ENCODE measurements at places on chromosomes 3 and 15.

DNA sequence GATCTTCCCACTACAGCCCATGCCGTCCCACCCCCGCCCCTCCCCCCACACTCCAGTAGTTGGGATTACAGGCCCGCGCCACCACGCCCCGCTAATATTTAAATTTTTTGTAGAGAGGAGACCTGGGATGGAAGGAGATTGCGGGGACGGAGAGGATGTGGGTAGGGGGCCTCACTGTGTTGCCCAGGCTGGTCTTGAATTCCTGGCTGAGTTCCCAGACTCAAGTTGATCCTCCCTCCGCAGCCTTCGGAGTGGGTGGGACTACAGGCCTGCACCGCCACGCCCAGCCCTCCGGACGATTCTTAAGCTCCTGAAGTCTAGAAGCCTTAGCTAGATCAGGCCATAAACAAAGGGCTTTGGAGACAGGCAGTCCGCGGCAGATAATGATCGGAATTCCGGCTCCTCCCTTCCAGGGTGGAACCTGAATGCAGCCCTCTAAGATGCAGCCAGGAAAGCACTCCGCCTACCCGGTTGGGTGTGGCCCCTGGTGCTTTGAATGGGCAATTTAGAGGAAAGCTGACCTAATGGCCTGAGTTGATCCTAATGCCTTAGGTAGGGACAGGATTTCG is at the start of gene DPPA2:
Gene DPPA2, minus strand, starts transcription at position 356 of the 569 bp plus-strand sequence. CDS start 1,975 bp downstream, outside the sequence.
- DNase-seq: no peak

GRCh38 chr15:74841891-74842373 is 1.0 kb downstream of the ULK3 start:
- no peak for DNase-seq

- DNase-seq: no peak
Observed at GRCh38 chr3:195043607-195044339, 227.2 kb downstream of the XXYLT1 start.

DNA sequence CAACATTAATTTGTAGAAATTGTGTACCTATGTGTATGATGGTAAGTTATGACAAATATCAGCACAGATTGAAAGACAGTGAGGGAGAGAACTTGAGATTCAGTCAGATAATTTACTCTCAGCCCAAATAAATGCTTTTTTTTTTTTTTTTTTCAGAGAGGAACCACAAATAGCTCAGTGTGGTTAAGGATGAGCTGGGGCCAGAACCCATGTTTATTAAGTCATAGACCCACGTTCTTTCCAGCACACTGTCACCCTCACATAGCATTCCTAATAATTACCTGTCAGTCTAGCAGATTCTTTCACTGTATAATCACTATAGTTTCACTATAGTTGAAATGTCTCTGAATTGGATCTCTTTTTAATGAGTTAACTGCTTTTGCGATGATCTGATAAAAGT is 246.1 kb downstream of the ZIC1 start:
- no peak for DNase-seq

DNA sequence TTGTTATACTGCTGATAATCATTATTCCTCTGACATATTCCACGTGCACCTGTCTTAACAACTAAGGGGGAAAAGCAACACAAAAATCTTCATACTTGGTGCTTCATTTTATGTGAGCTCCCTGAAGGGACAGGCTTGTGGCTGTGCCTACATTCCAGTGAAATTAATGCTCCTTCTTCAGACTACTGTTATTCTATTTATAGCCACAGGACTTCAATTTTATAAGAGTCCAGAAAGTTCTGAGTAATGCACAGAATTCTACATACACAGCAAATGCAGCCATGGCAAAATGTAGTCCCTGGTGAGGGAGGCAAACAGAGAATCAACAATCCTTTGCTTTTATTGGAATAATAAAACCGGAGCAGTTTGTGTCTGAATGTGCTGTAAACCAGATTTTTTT is 417.1 kb downstream of the RBMS3 start:
- DNase-seq: no peak

GRCh38 chr3:99678023-99678422 is 39.6 kb downstream of the COL8A1 start:
- DNase-seq: no peak

- no peak for DNase-seq
Observed at GRCh38 chr3:16548721-16549120, 35.2 kb upstream of the RFTN1 start.

GRCh38 chr15:65638681-65639089 is 16.9 kb downstream of the SLC24A1 start:
- DNase-seq: peak; percentile 37

- no peak for DNase-seq
Observed at GRCh38 chr3:190131329-190131728, 10.6 kb upstream of the P3H2 start.

GRCh38 chr3:89252860-89253259 is 145.4 kb downstream of the EPHA3 start:
- DNase-seq: peak; percentile 51

DNA sequence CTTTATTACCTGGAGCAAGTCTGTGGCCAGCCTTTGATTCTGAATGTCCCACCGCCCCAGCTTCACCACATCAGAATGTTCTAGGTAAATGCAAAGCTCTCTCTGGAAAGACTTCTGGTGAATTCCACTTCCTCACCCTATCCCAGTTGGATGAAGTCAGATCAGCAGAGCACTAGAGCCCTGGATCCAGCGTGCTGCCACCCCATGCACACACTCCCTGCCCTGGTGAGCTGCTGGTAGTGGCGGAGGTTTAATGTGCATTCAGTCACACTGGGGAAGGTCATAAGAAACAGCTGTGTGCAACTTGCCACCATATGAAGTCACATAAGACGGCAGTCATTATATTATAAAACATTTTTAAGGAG is 16.3 kb upstream of the SLC41A3 start:
- DNase-seq: no peak

DNA sequence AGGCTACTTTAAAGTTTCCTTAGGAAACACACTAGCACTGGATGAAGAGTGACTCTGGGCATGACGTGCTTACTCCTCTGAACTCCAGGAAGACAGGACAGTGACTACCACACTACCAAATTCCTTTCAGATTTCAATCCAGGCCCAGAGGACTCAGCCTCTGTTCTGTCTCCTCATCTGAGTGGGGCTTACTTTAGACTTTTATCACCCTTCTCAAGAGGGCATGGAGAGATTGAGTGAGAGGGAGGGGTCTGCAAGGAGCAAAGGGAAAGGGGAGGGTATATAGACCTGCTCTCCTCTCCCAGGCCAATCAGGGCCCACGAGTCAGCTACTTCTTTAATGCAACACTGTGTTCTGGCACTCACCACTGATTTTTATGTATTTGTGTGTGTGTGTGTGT is 29.4 kb upstream of the RSL24D1 start:
- no peak for DNase-seq

DNA sequence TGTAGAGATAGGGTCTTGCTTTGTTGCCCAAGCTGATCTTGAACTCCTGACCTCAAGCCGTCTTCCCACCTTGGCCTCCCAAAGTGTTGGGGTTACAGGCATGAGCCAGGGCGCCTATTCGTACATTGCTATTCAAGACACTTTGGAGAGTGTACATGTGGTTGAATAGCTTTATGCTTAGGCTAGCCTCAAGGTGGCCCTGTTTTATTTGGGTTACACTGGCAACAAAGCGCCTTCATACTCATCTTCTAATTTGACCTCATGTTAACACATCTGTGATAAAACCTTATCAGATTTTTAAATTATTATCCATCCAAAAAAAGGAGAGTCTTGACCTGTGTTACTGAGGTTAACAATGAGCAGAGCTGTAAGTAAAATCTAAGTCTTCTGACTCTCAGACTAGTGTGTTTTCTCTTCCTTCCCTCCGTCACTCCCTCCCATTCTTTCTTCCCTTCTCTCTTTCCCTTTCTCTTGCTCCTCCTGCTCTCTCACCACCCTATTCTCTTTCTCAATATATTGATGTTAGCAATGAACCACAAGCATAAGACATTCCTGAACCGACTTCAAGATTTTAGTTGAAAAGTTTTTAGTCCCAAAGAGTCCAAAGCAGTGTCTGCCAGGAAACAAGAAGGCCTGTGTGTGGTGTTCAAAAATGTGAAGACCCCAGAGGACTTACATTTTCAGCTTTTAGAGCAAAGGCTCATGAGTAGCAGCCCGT is 603.7 kb upstream of the CFAP20DC start:
- DNase-seq: no peak

- no peak for DNase-seq
Observed at GRCh38 chr15:25568751-25569150, 129.9 kb upstream of the UBE3A start.

DNA sequence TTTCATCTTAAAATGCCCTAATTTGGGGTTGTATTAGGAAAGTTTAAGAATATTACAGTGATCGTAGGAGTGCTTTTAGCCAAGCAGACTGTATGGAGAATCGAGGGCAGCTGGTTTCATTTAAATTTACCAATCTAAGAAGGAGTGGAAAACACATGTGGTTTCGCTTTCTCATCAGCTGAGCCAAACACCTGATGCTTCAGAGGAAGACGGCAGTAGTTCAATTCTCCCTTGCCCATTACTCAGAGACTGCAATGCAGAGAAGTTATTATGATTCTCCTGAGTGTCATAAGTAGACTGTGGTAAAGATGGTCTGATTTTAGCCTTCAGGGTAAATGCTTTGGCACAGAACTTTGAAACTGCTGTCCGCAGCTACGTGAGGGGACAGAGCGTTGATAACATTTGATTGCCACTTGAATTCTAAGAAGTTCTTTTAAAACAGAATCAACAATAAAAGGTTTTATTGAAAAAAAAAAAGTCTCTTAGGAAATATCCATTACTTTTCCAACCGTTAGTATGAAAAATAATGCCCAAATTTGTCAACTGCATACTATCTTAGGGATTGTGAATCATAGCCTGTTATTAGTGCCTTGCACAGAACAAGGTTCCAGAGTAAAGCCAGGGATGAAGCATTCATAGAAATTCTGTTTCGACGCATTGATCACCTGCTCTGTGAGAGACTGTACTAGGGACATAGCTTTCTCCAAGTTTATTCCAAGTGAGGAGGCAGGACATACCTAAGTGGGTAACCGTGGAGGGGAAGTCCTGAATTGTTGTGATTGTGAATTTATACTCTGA is 25.6 kb downstream of the LYSMD4 start:
- no peak for DNase-seq

GRCh38 chr15:65194826-65195547 is 9.8 kb upstream of the CLPX start:
- no peak for DNase-seq

DNA sequence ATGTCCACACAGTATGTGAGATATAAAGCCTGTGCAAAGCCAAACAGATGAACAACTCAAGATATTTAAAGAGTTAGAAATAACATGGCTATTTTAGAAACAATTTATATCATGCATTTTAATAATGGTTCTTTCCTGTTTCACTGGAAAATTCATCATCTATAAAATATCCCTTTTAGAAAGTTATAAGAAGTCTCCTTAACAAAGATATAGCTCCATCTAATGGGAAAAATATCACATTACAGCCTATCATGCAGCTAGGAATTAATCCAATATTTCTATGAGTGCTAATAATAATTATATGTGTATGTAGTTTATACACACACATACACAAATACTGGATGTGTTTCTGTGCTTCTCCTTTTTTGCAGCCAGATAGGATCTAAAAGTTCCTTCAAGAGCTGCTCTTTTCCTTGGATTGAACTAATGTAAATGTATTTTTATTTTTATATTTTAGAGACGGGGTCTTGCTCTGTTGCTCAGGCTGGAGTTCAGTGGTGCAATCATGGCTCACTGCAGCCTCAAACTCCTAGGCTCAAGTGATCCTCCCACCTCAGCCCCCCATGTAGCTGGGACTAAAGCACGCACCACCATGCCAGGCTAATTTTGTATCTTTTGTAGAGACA is 21.6 kb downstream of the RPL22L1 start:
- no peak for DNase-seq

GRCh38 chr3:190848870-190849269 is 13.6 kb downstream of the GMNC start:
- no peak for DNase-seq

GRCh38 chr3:86960550-86960949 is 30.4 kb downstream of the VGLL3 start:
- no peak for DNase-seq

DNA sequence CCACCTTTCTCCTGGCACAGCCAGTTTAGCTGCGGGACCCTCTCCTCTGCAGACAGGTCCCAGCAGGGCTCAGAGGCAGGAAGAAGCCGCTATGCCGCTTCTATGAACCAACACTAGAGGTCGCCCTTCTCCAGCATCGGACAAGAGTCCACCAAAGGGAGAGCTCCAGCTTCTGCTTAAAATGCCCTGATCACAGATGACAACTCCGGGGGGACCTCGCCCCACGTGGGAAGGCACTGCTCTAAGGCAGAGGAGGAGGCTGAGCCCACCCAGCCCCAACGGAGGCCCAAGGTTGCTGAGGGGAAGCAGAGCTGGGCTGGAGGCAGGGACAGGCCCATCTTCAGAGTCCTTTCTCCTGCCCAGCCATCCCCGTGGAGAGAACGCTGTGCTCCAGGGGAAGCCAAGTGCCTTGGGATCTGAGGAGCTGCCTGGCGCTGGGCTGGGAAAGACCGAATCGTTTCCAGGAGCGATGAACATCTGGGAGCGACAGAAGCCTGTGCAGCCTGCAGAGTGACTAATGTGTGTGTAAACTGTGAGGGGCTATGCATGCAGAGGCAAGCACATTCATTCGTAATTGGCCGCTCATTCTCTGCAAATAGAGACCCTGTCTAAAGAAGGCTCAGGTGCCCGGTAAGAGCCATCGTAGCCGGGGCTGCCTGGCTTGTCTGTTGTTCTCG is 43.5 kb upstream of the BDH1 start:
- DNase-seq: no peak

DNA sequence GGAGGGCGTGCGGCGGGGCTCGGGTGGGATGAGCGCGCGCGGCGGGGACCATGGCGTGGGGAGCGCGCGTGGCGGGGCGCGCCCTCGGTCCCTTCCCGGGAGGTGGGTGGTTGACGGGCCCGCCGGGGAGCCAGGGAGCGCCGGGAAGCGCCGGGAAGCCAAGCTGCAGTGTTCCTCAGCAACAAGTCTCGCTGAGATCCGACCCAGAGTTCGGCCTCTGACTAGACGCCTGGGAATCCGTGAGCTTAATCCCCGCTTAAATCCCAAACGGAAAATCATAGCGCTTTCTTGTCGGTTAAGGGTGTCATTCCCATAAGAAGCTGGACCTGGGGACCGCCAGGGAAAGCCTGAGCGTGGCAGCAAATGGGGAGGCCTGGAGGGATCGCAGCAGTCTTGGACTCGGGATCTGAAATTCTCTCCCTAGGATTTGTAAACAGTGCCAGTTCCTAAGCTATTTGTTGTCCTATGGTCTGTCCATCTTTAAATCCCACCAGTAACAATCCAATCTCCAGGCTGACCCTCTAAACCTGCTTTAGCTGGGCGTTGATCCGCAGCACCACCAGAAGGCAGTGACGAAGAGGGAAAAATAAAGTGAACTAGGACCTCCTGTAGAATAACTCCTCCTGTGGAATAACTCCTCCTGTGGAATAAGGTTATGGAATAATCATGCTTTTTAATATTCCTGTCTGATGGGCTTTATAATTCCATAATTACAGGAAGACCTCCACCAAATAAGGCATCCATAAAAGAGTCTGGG is 570 bp upstream of the NEDD4 start:
- peak; percentile 41 for DNase-seq
